Activated CD4-positive, alpha-beta T cell treated with anti-CD3 and anti-CD28 coated beads, Interleukin-2, amount 10 ng/mL, durations not matched to agents 7 days and 5 days (primary cell): ENCODE measurements at places on chromosomes 12 and 14. TPM values are rescaled to one million over a fixed set of nuclear protein-coding genes. Genes with fewer than 3 reads are reported as not detected.

DNA sequence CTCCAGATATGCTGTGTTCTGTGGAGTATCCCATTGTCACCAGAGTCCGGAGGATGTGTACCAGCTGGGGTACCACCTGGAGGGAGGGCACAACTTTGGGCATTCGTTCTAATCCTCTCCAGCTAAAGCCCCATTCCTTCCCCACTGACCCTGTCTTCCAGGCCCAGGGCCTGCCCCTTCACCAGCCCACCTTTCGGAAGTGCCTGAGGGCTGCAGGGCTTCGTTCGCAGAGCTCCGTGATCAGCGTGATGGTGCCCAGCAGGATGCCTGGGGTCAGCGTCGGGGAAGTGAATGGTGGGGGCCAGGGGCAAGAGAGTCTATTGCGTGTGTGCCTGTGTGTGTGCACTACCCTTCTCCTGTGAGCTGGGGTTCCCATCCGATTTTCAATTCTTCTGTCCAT, 2.0 kb downstream of the AP1G2 start:
- peaks cover 46% of the 10 kb centered on the region for H3K4me1 ChIP-seq
- H3K27ac ChIP-seq: no peak overlapping the region
- peak overlapping the region; percentile 97 for H3K4me3 ChIP-seq
- peaks cover 46% of the 10 kb centered on the region for H3K36me3 ChIP-seq
- no peak for DNase-seq

CTSG gene
- total RNA-seq: not detected

DNA sequence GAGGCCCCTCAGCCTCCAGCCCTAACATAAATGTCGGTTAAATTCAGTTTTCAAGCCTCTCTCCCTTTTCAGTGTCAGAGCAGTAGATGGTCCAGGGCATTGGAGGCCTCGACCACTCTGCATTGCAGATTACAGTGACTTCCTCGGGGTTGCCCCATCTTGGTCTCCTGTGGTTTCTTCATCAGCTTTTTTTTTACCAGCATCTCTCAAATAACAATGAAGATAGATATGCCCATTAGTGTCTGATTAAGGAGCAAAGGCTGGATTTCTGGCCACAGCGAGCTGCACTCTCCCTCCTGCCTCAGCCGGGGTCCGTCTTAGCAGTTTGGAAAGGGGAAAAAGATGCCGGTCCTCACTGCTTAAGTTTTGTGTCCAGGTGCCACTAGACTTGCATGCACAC, 49.7 kb downstream of the C14orf132 start:
- no peaks in the 10 kb centered on the region for H3K4me1 ChIP-seq
- no peaks in the 10 kb centered on the region for H3K36me3 ChIP-seq

DNA sequence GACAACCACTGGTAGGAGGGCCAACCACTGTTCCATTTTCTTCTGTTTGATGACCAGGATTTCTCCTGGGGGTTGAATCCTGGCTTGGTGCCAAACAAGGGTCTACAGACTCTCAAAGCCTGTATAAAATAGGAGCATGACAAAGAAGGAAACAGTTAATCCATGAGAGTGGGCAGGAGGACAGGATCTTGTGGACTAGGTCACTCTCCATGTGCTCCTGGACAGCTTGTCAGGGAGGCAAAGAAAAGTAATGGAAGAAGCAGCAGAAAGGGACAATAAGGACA, 243.7 kb downstream of the AKAP6 start:
- H3K36me3 ChIP-seq: no peaks in the 10 kb centered on the region
- H3K4me3 ChIP-seq: no peak overlapping the region
- H3K4me1 ChIP-seq: no peaks in the 10 kb centered on the region
- H3K27ac ChIP-seq: no peak overlapping the region
- no peak for DNase-seq

PRKD1 gene
- not detected for total RNA-seq

TAS2R30 gene
- total RNA-seq: 2.0 TPM

DNA sequence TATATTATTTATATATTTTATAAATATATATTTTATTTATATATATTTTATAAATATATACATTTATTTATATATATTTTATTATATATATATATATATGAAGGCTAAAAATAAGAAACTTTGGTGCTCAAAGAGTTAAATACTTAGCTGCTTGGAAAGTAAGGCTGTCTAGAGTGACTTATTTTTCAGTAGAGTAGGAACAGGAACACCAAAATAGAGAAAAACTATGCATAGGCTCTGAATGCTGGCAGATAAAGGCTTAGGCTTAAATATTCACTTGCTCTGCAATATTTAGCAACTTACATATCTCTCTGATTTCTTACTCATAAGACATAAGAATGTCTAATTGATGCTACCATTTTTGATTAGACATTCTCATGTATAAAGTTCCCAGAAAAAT, 991.2 kb downstream of the VRK1 start:
- no peak for DNase-seq
- H3K4me1 ChIP-seq: peaks cover 43% of the 10 kb centered on the region
- H3K4me3 ChIP-seq: no peak overlapping the region

- peaks cover 13% of the 10 kb centered on the region for H3K36me3 ChIP-seq
- no peak overlapping the region for H3K4me3 ChIP-seq
- H3K27ac ChIP-seq: peak overlapping the region; percentile 77
- H3K27me3 ChIP-seq: no peaks in the 10 kb centered on the region
- H3K4me1 ChIP-seq: peaks cover 53% of the 10 kb centered on the region
Observed at GRCh38 chr12:104669851-104670337, 213.1 kb downstream of the CHST11 start.

GRCh38 chr12:23944067-23944466, 5.4 kb downstream of the SOX5 start:
- no peaks in the 10 kb centered on the region for H3K36me3 ChIP-seq
- H3K27ac ChIP-seq: no peak overlapping the region
- H3K27me3 ChIP-seq: no peaks in the 10 kb centered on the region
- no peak overlapping the region for H3K4me3 ChIP-seq
- no peak for DNase-seq

DNA sequence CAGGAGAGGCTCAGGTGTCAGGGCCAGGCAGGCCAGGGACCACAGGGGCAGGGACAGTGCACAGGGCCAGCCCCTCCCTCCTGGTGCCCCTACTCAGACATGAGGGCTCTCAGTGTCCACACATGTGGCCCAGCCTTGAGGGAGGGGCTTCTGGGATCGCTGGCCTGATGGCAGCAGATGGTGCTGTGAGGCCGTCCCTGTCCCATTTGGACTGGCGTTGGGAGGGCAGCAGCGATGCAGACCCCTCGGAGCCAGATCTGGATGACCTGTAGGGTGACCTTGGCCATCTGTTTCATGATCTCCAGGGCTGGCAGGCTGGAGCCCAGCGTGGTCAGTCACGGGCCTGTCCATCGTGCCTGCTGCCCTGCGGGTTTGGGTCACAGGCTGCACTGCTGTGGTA, 377.6 kb downstream of the TMEM121 start:
- no peak for DNase-seq
- peaks cover 37% of the 10 kb centered on the region for H3K27me3 ChIP-seq
- peaks cover 2% of the 10 kb centered on the region for H3K36me3 ChIP-seq
- H3K27ac ChIP-seq: no peak overlapping the region
- H3K4me3 ChIP-seq: no peak overlapping the region

DNA sequence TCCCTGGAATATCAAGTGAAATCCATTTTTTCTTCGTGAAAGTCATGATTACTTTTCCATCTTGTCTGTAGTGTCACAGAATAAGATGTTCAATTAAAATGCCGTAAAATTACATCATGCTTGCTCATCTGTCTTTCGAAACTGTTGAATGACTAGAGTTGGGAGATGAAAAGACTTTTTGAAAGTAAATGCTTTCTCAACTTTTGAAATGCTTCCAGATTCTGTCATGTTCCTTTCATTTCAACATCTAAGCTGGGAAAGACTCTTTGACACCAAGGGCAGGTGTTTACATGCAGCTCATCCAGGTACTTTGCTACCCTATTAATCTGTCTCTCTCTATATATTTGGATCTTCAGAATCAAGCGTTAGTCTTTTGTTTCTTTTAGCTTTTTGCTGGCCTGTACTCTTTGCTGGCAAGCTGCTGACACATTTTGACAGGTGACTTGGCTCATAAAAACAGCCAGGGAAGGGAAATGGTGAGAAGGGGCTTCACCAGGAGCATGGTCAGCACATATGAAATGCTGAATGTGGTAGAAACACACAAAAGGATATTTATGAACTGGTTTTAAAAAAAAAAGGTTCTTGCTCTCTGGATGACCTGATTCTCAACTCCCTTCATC, 77.0 kb upstream of the METAP2 start:
- H3K27ac ChIP-seq: no peak overlapping the region
- H3K36me3 ChIP-seq: peaks cover 2% of the 10 kb centered on the region
- peaks cover 6% of the 10 kb centered on the region for H3K27me3 ChIP-seq
- no peak overlapping the region for H3K4me3 ChIP-seq
- peaks cover 9% of the 10 kb centered on the region for H3K4me1 ChIP-seq

DNA sequence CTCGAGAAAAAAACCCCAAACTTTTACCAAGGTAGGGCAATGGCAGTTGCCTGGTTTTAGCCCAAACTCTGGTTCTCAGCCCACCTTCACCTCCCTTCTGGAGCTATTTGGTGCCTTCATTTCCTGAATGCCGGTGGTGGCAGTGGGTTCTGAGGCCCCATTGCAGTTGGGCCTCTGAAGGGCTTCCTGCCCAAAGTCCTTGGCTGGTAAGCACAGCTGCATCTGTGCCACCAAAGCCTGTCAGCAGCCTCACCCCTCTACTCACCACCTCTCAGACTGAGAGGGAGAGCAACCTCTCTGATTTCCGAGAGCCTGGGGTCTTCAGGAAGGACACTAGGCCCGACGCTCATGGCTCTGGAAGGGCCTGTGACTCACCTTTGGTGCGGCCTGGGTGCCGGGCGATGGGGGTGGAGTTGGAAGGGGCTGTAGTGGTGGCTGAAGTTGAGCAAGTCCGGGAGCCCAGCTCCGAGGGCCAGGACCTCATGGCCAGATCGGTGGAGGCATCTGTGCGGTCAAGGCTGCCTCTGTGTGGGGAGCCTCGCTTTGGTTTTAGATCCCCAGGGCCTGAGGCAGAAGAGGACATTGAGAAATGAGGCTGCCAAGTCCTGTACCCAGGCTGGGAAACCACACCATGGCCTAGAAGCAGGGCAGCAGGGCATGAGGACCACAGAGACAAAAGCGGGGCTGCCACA, 38.6 kb upstream of the GPR68 start:
- peaks cover 33% of the 10 kb centered on the region for H3K4me1 ChIP-seq
- no peak overlapping the region for H3K4me3 ChIP-seq
- DNase-seq: no peak
- peaks cover 78% of the 10 kb centered on the region for H3K36me3 ChIP-seq
- peak overlapping the region; percentile 64 for H3K27ac ChIP-seq
- no peaks in the 10 kb centered on the region for H3K27me3 ChIP-seq

GRCh38 chr12:53538209-53538689, 31.0 kb upstream of the NPFF start:
- peaks cover 29% of the 10 kb centered on the region for H3K36me3 ChIP-seq
- H3K27ac ChIP-seq: no peak overlapping the region
- no peaks in the 10 kb centered on the region for H3K27me3 ChIP-seq
- no peak for DNase-seq
- no peak overlapping the region for H3K4me3 ChIP-seq
- peaks cover under 1% of the 10 kb centered on the region for H3K4me1 ChIP-seq

GRCh38 chr14:31159682-31160296, 47.8 kb downstream of the HECTD1 start:
- H3K27ac ChIP-seq: no peak overlapping the region
- no peak overlapping the region for H3K4me3 ChIP-seq
- H3K4me1 ChIP-seq: no peaks in the 10 kb centered on the region
- H3K27me3 ChIP-seq: no peaks in the 10 kb centered on the region
- DNase-seq: no peak

- H3K36me3 ChIP-seq: no peaks in the 10 kb centered on the region
- no peak overlapping the region for H3K4me3 ChIP-seq
Observed at GRCh38 chr12:85866986-85867776, 6.9 kb upstream of the NTS start.

DNA sequence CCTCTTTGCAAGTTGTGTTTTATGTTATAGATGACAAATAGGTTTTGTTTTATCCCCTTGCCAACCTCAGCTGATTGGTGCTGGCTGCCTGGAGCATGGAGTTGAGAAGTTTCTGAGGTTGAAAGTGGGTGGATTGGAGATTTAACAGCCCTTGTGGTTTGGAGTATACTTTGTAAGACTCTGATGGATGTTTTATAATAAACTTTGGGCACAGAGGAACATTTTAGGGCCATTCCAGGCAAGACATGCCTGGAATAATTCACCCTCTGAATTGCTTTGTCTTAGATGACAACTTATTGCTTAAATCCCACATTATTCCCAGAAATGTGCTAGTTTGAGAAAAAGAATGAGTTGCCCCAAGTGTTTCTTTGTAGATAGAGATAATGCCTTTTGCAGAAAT, 158.9 kb downstream of the SLC5A8 start:
- no peak for DNase-seq
- H3K27me3 ChIP-seq: no peaks in the 10 kb centered on the region
- H3K36me3 ChIP-seq: no peaks in the 10 kb centered on the region
- no peak overlapping the region for H3K4me3 ChIP-seq
- no peak overlapping the region for H3K27ac ChIP-seq

DNA sequence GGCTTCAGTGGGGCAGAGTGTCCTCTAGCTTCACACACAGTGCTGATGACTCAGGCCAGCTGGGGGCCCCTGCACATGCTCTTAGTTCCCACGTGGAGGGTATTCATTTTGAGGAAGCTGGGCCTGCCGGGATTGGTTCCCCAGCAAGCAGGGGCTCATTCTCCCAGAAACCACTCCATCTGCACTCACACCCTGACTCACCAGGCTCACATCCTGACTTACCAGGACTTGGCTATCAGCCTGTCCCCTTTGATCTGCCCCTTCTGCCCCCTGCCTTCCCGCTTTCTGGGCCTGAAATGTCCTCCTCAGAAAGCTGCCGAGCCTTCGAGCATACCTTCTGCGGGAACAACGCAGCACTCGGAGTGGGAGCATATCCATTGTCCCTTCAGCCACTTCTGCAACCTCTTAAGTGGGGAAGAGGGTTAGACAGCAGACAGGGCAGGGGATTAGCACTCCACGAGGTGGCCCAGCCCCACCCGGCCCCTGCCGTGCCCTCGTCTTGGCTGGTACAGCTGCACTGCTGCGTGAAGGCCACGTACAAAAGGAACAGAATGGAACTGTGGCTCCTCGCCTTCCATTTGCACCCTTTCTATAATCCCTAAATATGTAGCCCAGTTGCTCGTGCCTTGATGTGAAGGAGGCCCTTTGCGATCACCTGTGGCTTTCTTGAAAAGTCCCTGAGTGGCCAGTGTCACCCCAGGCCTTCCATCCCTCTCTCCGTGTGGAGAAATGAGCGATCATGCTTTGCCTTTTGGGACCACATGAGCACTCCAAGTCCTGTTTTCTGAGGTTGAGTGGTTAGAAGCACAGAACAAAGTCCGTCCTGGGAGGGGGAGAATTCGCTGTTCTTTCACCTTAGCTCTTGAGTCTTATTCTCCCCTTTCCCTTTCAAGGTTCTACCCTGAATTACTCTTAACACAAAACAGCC, 26.1 kb downstream of the TPCN1 start:
- no peak for DNase-seq
- no peaks in the 10 kb centered on the region for H3K4me1 ChIP-seq
- H3K36me3 ChIP-seq: peaks cover 3% of the 10 kb centered on the region
- no peak overlapping the region for H3K4me3 ChIP-seq

- H3K27me3 ChIP-seq: peaks cover 15% of the 10 kb centered on the region
- no peak for DNase-seq
- H3K27ac ChIP-seq: no peak overlapping the region
- H3K36me3 ChIP-seq: no peaks in the 10 kb centered on the region
Observed at GRCh38 chr14:36217027-36217426, 40.5 kb upstream of the PTCSC3 start.
